ENCODE measurements at places on chromosomes 4 and X.

DNA sequence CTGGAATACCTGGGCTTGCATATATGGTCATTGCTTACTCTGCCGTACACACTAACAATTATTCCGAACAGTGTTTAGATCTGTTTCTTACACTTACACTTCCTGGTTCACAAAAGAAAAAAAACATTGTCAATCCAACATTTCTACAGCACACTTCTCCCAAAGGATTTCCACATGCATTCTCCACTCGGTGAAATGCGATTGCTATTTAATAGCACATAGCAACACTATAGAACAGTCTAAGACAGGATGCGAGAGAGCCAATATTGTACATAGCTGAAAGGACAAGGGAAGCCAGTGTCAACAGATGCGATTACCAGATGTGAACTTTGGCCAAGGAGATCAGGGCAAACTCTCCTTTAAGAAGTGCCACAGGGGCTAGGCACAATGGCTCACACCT lies 220.7 kb upstream of the GPC4 start:
- DNase-seq: no peak

GRCh38 chr4:121326597-121326996 lies 54.2 kb downstream of the QRFPR start:
- DNase-seq: no peak

DNA sequence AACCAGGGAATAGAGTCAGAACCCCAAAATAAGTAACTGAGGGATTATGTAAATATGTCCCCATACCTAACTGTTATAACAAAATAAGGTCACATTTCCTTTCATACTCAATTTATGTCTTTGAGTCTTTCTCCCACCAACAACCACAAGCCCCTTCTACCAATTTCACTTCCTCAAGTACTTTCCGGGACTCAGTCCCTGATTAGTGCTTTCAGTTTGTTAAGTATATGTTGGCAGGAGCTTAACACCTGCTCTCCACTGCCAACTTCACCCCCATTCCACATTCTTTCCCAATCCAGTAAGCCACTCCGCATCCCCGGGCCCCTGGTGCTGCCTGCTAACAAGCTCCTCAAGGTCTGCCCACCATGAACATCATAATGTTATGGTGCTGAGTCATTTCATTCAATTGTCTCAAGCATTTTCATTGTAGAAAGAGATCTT lies 71.3 kb upstream of the SPRY1 start:
- no peak for DNase-seq

- DNase-seq: no peak
Measured at GRCh38 chrX:136528645-136529315, 3.2 kb upstream of the VGLL1 start.

DNA sequence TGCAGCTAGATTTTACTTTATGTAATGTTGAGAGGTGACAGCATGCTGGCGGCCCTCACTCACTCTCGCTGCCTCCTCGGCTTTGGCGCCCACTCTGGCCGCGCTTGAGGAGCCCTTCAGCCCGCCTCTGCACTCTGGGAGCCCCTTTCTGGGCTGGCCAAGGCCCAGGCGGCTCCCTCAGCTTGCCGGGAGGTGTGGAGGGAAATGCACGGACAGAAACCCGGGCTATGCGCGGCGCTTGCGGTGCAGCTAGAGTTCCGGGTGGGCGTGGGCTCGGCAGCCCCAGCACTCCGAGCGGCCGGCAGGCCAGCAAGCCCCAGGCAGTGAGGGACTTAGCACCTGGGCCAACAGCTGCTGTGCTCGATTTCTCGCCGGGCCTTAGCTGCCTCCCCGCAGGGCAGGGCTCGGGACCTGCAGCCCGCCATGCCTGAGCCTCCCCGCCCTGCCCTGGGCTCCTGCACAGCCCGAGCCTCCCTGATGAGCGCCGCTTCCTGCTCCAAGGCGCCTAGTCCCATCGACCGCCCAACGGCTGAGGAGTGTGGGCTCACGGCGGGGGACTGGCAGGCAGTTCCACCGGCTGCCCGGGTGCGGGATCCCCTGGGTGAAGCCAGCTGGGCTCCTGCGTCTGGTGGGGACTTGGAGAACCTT lies 128.7 kb downstream of the GASK1B start:
- DNase-seq: no peak

DNA sequence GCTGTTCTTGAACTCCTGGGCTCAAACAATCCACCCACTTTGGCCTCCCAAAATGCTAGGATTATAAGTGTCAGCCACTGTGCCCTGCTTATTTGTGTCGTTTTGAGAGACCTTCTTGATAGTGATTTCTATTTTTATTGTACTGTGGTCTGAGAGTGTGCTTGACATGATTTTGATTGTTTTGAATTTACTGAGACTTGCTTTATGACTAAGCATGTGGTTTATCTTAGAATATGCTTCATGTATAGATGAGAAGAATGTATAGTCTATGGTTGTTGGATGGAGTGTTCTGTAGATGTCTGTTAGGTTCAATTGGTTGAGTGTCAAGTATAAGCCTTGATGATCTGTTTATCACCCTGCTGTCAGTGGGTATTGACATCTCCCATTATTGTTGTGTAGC lies 789.3 kb downstream of the IL1RAPL1 start:
- no peak for DNase-seq

DNA sequence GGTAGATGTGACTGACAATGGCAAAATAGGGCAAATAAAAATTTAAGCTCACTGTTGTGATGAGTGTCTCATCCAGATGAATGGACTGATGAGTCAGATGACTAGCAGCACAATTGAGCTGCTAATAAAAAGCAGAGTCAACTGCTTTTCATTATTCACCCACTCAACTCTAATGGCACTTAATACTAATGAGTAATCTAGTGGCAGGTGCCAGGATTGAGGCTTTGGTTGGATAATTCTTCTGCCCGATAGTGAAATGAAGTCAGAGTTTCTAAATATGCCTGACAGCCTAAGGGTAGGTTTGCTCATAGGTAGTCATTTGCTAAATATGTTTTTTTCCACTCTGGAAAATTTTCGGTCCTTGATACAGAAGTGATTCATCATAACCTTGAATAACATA lies 10.4 kb downstream of the OGT start:
- peak; percentile 77 for DNase-seq

DNA sequence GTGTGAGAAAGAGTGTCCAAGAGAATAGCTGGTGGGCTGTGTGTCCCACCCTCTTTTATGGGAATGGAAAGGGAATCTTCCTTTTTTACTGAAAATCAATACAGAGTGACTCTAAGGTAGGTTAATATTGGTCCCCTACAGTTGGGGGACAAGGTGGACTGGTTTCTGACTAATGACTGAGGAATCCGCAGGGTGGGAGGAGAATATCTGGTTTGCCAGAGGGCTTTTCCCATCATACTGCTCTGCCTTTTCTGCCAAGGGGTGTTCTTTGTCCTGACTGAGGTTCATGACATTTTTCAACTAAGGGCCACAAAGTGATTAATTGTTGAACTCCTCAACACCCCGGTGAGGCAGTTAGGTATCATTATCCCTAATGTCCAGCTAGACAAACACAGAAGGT lies 261.6 kb downstream of the SPATA18 start:
- DNase-seq: no peak

DNA sequence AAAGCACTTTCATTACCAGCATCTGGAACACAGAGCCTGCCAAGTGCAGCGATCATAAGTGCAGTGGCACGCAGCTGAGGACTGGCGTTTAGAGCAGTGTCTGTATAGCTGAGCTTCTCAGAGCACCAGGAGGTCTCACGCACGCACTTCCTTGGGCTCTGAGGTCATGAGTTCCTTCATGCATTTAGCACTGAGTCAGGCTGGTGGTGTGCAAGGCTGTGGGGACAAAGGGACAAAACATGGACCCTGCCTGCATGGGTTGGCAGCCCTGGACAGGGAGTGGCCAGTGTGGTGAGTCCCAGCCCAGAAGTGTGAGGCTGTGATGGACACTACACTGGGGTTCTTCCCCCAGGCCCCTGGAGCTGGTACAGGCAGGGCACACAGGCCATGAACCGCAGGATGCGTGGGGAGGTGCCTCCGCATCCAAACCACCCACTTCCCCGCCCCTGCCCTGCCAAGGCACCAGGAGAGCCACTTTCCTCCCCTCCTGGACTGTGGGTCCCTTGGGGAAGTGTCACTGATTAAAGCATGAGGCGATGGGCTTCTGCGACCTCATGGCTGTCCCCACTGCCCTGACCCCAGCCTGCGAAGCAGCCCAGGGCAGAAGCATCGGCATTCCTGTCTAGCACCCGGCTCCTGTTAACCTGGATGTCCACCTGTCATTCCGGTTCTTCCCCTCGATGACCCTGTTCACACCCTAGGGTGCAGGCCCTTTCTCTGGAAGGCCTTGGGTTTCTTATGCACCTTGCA lies 37.2 kb upstream of the GPR78 start:
- no peak for DNase-seq

DNA sequence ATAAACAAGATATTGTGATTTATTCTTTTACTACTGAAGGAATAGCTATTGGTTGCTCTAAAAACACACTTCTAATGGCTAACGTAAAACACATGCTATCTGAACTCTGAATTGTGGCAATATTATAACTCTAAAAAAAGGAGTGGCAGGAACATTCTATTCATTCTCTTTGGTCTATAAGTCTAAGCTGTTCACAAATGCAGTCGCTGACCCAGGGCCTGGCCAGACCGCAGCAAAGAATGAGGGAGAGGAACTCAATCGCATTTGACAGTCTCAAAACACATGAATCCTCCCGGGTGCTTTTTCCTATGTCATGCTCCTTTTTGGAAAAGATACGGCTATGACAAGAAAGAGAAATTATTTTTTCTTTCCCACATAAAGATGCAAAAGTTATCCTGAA lies 651.6 kb upstream of the PITX2 start:
- peak; percentile 79 for DNase-seq

- no peak for DNase-seq
Measured at GRCh38 chr4:112736718-112737135, 99.8 kb downstream of the LARP7 start.

DNA sequence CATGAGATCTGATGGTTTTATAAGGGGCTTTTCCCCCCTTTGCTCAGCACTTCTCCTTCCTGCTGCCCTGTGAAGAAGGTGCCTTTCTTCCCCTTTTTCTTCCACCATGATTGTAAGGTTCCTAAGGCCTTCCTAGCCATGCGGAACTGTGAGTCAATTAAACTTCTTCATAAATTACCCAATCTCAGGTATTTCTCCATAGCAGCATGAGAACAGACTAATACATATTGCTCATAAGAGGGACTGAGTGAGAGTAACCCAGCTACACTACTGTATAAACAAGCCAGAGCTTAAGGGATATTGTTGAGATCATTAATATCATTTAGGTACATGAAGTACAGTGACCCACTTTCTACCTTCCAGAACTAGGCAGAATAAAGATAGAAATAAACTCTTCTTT lies 102.9 kb downstream of the TEX13A start:
- no peak for DNase-seq

GRCh38 chrX:31228909-31229308 lies 157.1 kb upstream of the FTHL17 start:
- peak; percentile 0 for DNase-seq

DNA sequence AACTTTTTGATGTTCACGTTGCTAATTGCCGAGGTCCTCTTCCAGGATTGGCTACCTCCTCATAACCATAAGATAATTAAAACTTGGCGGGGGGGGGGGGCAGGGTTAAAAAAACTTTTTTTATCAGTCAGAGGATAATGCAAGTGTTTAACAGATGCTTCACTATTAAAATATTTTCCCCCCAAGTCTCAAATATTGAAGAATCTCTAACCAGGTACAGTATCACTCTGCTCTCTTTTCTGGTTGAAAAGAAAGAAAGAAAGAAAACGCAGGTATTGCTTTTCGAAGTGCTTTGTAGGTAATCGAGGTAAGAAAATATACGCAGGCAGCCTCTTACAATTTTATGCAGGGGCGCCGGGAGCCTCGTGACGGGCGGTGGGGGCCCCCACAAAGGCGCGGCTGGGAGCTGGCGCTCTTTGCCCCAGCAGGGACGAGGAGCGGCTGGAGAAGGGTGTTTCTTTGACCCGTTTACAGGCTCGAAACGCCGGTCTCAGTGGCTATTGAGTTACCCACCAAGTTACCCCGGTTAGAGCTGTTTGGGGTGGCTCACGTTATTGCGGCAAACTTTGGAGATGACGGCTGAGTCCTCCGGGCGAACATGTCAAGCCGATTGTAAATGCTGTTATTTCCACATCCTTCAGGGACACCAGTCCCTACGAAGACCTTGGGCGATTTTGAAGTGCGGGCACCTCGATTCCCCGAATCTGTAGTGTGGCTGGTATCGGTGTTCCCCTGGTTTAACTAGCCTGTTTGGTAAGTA lies 477 bp upstream of the HAND2 start:
- no peak for DNase-seq

GRCh38 chrX:37332987-37333658 lies 16.0 kb upstream of the PRRG1 start:
- no peak for DNase-seq

DNA sequence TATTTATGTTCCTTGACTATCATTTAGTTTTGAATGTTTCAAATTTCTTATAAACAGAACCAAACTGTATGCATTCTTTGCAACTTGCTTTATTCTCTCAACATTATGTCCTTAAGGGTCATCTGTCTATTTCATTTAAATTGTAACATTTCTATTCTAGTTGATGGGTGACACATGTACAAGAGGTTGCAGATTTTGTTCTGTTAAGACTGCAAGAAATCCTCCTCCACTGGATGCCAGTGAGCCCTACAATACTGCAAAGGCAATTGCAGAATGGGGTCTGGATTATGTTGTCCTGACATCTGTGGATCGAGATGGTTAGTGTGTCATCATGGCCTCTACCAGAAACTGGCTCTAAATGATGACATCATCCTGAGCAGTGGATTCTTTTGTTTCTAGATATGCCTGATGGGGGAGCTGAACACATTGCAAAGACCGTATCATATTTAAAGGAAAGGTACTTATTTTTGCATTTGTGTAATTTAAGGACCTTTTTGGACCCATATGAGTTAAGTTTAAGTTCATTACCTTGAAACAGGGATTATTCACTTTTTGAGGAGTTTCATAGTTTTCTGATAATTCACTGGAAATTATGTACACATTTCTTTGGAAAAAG lies 6.1 kb downstream of the LIAS start:
- DNase-seq: peak; percentile 89

GRCh38 chr4:114535725-114536124 lies 62.9 kb upstream of the UGT8 start:
- no peak for DNase-seq

All from fibroblast of skin of abdomen (primary cell).